H9 (cell line): ENCODE measurements at places on chromosomes 16 and 17. TPM values are rescaled to one million over a fixed set of nuclear protein-coding genes. Genes with fewer than 3 reads are reported as not detected.

The IL32 gene
- total RNA-seq: 2.0 and 2.6 TPM in 2 replicates

The TSR3 gene
- 58.8 and 65.0 TPM in 2 replicates for total RNA-seq

The BRICD5 gene
- 10.8 and 11.9 TPM in 2 replicates for total RNA-seq

The PPM1D gene
- 19.0 and 19.9 TPM in 2 replicates for total RNA-seq

The OTOP3 gene
- total RNA-seq: not detected in 2 replicates

The CMTM1 gene
- total RNA-seq: 2.1 and 2.6 TPM in 2 replicates

The HEATR9 gene
- not detected in 2 replicates for total RNA-seq

The C16orf86 gene
- total RNA-seq: 0.75 and 1.5 TPM in 2 replicates

The SLFN12L gene
- total RNA-seq: not detected in 2 replicates

The HAP1 gene
- total RNA-seq: 2.2 and 2.5 TPM in 2 replicates

The KRTAP4-5 gene
- not detected in 2 replicates for total RNA-seq

The ADAD2 gene
- 0.99 and 1.0 TPM in 2 replicates for total RNA-seq

The FBXO39 gene
- not detected in 2 replicates for total RNA-seq

The ITGAL gene
- total RNA-seq: not detected in 2 replicates

The MIF4GD gene
- 24.0 and 26.1 TPM in 2 replicates for total RNA-seq

The MINK1 gene
- 64.3 and 68.8 TPM in 2 replicates for total RNA-seq

The ENKD1 gene
- 7.9 and 9.5 TPM in 2 replicates for total RNA-seq

The DNAH9 gene
- 0.22 and 0.24 TPM in 2 replicates for total RNA-seq

The STAT5B gene
- 42.9 and 46.2 TPM in 2 replicates for total RNA-seq

The ITGA2B gene
- total RNA-seq: 8.3 and 10.1 TPM in 2 replicates

The WFIKKN2 gene
- total RNA-seq: 1.0 and 1.1 TPM in 2 replicates

The CCP110 gene
- 17.8 and 21.6 TPM in 2 replicates for total RNA-seq

The TRPV2 gene
- 1.0 and 1.1 TPM in 2 replicates for total RNA-seq

The PHOSPHO1 gene
- 0.31 and 0.63 TPM in 2 replicates for total RNA-seq

The KIF2B gene
- total RNA-seq: not detected in 2 replicates

The RHBDL1 gene
- 7.6 and 8.8 TPM in 2 replicates for total RNA-seq

The PYDC1 gene
- total RNA-seq: 0.70 and 2.1 TPM in 2 replicates

The APOBR gene
- total RNA-seq: not detected in 2 replicates

The CHST4 gene
- total RNA-seq: 5.9 and 6.8 TPM in 2 replicates

The BAIAP3 gene
- 5.9 and 6.8 TPM in 2 replicates for total RNA-seq

The NLRP1 gene
- 11.0 and 12.1 TPM in 2 replicates for total RNA-seq

The CBX2 gene
- 77.4 and 79.4 TPM in 2 replicates for total RNA-seq

The ST6GALNAC1 gene
- total RNA-seq: not detected in 2 replicates

The TRIM65 gene
- total RNA-seq: 34.1 and 39.6 TPM in 2 replicates

The PRCD gene
- total RNA-seq: 0.42 and 0.46 TPM in 2 replicates

The ZBTB4 gene
- 14.4 and 14.9 TPM in 2 replicates for total RNA-seq

The ASGR1 gene
- 5.2 and 5.9 TPM in 2 replicates for total RNA-seq

The CRISPLD2 gene
- 2.1 and 2.3 TPM in 2 replicates for total RNA-seq

The CALB2 gene
- 0.85 and 0.97 TPM in 2 replicates for total RNA-seq

The NUTF2 gene
- total RNA-seq: 190 and 198 TPM in 2 replicates

The PRSS27 gene
- total RNA-seq: 3.6 and 5.0 TPM in 2 replicates

The PRSS8 gene
- total RNA-seq: 64.0 and 65.0 TPM in 2 replicates

The MILR1 gene
- not detected in 2 replicates for total RNA-seq

The TAC4 gene
- not detected in 2 replicates for total RNA-seq

The CACNB1 gene
- 17.5 and 20.0 TPM in 2 replicates for total RNA-seq

The ABCC1 gene
- total RNA-seq: 51.7 and 56.4 TPM in 2 replicates

The DNAI2 gene
- total RNA-seq: not detected in 2 replicates

The KRTAP4-2 gene
- not detected in 2 replicates for total RNA-seq

The CUEDC1 gene
- total RNA-seq: 6.5 and 7.3 TPM in 2 replicates

The CD300E gene
- not detected in 2 replicates for total RNA-seq
